ENCODE measurements at places on chromosomes 2 and 18.

DNA sequence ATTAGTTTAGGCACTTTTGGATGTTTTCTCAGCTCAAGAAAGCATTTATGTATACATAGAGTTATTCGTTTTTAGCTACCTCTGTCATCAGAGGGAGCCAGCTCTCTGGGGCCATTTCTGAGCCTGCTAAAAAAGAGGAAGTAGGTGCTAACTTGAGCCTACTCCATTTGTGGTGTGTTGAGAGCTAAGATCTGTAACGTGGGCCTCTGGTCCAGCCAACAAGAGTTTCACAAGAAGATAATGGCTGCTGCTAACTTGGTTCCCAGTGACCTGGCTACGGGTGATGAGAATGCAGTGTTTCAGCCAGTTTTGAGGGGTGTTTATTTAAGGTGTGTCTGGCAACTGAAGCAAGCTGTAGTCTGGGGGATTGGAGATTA lies 182.5 kb downstream of the PRKCE start:
- DNase-seq, result peak; percentile 29

DNA sequence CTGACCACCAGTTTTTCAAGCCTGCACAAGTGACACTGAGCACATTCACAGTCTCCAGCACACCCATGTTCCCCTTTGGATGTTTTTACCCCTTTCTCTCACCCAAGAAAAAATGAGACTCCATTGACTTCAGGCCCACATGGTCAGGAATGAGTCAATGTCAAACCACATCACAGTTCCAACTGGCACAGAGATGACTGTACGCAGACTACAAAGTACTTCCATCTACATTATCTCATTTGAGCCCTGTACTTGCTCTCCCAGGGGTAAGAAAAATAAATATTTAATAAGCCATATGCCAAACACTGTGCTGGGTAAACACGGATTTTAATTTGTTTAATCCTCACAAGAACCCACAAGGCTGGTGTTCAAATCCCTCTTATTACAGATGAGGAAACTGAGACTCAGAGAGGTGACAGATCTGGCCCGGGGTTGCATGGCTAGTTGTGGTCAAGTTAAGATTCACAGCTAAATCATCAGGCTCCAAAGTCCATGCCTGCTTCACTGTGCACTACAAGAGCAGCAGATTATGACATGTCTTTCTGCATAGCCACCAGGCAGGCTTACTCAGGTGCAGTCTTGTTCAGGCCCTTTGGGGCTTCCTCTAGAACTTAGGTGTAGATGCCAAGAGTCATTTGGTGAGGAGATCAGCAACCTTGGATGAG lies 106.1 kb downstream of the TXNL1 start:
- no peak for DNase-seq

DNA sequence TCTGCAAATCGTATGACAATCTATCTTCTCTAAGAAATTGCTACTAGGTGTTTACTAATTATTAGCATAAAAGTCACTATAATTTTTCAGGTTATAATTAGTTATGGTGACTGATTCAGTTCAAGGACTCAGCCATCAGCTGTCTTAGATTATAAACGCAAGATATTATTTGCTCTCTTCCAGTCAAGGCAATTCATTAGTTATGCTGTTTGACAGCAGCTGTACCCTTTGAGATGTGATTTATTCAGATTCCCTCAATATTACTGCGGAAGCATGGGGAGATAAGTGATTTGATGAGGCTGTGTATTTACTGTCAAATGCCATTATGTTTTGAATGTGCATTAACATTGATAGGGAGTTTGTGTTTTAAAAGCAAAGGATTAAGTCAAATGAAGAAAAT lies 558.9 kb upstream of the FSIP2 start:
- DNase-seq, result no peak

- DNase-seq, result no peak
These were observed 16.5 kb upstream of the ACSL3 start for GRCh38 chr2:222844323-222844722.

All from activated B cell treated with CpG ODN at 0.5 μM for 24 hours (primary cell).